Cardiac septum (tissue), 1 donor: ENCODE measurements at places on chromosomes 4 and X.

DNA sequence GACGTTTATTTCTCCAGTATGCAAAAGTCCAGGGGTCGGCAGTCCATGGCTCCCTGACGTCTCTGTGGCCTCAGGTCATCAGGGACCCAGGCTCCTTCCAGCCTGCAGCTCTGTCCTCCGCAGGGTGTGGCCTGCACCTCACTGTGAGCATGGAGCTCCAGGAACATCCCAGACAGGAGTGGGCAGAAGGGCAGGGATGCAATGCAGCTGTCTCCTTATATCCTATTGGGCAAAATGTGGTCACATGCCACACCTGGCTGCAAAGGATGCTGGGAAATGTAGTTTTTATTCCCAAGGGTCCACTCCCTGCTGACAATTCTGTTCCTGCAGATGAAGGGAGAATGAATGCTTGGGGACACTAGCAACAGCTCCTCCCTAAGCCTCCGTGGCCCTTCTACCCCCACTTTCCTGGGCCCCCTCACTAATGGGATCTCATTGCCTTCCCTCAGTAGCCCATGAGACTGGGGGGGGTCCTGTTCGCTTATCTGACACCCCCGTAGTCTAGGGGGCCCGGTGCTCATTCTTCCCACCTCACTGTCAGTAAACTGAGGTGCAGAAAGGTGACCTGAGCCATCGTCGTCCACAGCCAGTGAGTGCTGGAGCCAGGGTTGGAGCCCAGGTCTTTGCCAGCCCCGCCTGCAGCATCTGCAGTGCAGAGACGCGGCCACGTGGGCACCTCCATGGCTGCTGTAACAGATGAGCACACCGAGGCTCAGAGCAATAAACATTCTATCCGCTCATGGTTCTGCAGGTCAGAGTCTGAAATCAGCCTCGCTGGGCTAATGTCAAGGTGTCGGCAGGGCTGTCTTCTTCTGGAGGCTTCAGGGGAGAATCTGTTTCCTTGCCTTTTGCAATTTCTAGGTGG, 5.9 kb upstream of the GRPEL1 start:
- no peak for DNase-seq

GRCh38 chrX:127877318-127877717, 174.9 kb downstream of the ACTRT1 start:
- no peak for DNase-seq

DNA sequence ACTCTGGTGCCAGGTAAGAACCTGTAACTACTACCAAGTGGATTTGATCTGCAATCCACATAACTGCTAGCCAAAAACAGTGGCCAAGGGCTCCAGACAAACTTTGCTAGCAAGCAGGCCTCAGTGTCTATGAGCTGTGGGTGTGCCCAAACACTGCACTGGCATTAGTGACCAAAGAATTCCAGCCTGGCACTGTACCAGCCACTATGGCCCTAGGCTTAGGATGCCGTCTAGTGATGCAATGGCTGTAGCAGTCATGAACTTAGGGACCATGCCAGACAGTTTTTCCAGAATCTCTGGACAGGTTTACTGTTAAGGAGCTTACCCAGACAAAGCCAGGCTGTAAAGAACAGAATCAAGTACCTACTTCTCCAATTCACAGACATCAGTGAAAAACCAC, 33.7 kb upstream of the PRR27 start:
- no peak for DNase-seq

DNA sequence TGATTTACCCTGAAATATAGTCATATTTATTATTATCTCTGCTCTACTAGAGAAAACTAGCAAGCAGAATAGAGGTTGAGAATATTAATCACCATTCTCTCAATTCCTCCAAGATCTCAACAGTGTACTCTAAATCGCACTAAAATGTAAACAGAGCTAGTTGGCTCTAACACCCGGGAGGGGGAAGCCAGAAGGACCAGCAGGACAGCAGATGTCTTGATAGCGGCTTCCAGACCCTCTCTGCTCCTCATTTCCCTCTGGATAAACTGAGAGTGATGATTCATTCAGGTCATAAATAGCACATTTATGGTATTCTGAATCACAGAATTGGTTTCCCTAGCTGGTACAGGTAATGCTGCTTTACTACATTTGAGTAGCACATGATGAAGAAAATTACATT, 82.5 kb downstream of the TBC1D9 start:
- no peak for DNase-seq

- no peak for DNase-seq
Observed at GRCh38 chr4:156495091-156495490, 476.5 kb downstream of the PDGFC start.
